Fibroblast of skin of left quadriceps (primary cell): ENCODE measurements at places on chromosomes 7 and 10.

GRCh38 chr10:68606918-68607317 is 46.8 kb downstream of the TET1 start:
- DNase-seq: no peak

GRCh38 chr7:3641582-3641981 is 340.5 kb downstream of the SDK1 start:
- DNase-seq: no peak

GRCh38 chr10:34626158-34626880 is 188.8 kb downstream of the PARD3 start:
- no peak for DNase-seq

DNA sequence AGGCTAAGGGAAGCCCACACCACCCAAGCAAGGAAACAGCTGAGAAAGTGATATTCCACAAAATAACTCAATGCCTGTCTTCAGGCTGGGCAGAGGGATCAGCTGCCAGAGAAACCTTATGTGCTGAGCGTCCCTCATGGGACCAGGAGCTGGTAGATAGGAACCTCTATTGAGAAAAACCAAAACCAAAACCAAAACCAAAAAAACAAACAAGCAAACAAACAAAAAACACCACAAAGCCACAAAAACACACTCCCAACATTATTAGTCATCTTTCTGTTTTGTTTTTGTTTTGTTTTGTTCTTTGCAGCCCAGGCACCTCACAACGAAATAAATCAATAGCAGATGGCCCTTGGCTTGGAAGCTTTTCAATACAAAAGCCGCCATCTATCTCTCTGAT is 760.8 kb upstream of the CELF2 start:
- no peak for DNase-seq

DNA sequence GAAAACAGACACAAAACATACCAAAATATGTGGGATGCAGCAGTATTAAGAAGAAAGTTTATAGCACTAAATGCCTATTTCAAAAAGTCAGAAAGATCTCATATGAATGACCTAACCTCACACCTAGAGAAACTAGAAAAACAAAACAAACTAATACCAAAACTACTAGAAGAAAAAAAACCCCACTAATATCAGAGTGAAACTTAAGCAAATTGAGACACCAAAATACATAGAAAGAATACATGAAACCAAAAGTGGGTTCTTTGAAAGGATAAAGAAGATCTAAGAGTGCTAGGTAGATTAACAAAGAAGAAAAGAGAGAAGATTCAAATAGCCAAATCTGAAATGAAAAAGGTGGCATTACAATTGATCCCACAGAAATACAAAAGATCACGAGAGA is 494.1 kb downstream of the SH2D4B start:
- DNase-seq: no peak

DNA sequence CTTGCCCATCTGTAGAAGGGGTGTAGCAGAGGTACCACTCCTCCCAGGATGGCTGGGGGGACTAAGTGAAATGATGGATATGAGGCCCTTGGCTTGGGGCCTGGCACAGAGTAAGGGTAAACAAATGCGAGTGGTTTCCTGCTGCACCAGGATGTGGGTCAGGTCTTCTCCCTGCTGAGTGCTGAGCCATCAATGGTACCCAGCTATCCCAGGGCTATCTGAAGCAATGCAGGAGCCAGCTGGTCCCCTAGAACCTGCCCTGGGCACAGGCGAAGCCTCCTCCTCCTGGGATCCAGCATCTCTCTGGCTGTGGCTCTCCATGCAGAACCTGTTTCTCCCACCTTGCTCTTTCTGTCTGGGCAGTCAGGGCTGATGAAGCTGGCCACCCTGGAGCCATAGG is 20.9 kb upstream of the GOLGA7B start:
- no peak for DNase-seq

- DNase-seq: no peak
Observed at GRCh38 chr10:133310789-133311188, 2.1 kb downstream of the ZNF511 start.

DNA sequence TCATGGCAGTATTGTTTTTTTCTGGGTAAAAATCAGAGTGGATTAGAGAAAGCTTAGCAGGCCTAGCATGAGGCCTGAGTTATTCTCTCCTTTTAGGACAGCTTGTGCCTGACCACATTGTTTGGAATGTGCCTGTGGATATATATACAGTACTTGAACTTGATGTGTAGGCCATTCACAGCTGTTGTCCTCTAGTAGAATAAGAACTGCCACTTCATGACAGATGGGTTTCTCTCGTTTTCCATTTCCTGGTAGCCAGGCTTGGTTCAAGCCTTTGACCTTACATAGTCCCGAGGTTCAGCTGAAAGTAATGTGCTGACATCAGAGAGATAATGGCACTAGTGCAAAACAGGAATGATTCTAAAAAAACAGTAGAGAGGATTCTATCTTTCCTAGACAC is 473.9 kb downstream of the AUTS2 start:
- peak; percentile 25 for DNase-seq

- DNase-seq: no peak
Observed at GRCh38 chr7:154783281-154783909, 219.5 kb downstream of the PAXIP1 start.

GRCh38 chr10:132926070-132926469 is 16.3 kb downstream of the CFAP46 start:
- no peak for DNase-seq

DNA sequence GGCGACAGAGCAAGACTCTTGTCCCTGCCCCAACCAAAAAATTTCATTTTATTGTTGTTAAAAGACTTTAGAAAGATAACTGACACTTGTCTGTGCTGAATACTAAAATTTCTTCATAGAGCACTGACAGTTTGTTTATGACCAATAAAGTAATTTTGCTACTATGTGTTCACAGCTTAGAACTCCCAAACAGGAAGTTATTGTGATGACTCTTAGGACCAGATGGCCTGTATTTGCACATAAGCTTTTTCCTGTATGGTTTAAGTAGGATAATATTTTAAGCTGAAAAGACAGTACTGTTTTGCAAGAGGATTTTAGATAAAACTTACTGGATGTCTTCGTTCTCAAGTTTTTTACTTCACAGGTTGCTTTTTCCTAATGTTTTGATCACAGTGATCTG is 80.7 kb downstream of the MMRN2 start:
- DNase-seq: peak; percentile 28

DNA sequence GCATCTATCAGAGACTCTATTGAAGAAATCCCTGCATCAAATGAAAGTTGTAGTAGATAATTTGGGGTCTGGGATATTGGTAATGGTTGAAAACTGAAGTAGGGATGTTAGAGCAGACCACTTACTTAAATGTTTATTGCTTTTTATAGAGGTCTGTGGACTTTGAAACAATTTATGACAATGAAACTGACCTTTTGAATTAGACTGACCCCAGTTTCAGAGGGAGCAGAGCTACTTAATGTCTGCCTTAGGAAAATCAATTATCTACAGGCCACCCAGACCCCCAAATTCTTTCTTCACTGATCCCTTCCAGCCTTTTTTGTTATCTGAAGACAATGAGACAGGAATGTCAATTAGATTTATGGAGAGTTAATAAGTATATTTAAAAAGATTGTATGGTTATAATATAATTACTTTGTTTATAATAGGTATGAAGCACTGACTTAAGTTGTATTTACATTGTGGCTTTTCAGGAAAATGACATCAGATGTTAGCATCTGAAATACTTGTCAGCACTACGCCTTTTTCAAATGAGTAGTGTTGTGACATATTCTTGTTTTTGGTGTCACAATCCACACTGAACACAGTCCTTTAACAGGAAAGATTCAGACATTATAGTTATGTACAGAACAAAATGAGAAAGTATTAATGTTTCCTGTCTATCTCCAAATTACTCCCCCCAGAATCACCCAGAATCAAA is 13.9 kb downstream of the MGAM2 start:
- no peak for DNase-seq

GRCh38 chr10:69769395-69769992 is 32.2 kb upstream of the COL13A1 start:
- DNase-seq: peak; percentile 72

- DNase-seq: no peak
Observed at GRCh38 chr10:88336334-88336733, 246.8 kb downstream of the RNLS start.

DNA sequence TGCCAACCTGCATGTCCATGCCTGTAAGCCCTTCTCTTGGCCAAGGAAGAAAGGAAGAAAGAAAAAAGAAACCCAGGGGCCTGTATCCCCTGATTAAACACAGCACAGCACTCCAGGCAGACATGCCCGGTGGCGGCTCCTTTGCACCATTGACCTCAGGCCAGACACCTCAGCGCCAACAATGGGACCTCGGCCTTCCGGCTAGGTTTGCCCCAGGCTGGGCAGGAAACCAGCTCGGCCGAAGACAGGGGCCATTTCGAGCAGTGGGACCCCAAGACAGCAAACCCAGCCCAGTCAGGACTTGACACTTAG is 2.8 kb downstream of the HOXA10 start:
- DNase-seq: no peak

GRCh38 chr10:16260388-16260787 is 176.4 kb upstream of the PTER start:
- no peak for DNase-seq

DNA sequence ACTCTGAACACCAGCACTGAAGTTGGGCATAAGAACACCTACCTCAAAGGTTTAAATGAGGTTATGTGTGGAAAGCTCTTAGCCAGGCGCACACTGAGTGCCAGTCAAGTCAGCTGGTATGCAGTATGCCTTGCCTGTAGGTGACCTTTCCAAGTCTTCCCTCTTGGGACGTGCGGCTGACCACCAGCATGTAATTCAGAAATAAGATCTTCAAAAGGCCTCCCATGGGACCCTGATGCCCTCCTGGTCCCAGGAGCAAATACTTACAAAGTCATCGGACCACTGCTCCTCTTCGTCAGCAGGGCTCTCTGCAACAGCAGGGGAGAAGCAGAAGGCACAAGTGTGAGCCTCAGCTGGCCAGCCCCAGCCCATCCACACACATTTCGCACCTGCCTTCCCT is 40.8 kb downstream of the BLNK start:
- DNase-seq: no peak

DNA sequence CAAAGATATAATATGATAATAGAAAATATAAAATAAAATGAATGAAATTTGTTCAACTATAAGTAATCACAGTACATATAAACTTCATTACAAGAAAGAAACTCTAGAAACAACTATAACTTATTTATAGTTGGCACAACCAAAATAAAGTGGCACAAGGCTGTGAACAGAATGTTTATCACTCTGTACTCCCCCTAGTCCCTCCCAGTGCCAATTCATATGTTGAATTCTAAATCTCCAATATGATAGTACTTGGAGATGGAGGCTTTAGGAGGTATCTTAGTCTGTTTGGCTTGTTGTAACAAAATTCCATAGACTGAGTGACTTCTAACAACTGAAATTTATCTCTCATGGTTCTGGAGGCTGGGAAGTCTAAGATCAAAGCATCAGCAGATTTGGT is 145.0 kb upstream of the TMEM229A start:
- DNase-seq: no peak

DNA sequence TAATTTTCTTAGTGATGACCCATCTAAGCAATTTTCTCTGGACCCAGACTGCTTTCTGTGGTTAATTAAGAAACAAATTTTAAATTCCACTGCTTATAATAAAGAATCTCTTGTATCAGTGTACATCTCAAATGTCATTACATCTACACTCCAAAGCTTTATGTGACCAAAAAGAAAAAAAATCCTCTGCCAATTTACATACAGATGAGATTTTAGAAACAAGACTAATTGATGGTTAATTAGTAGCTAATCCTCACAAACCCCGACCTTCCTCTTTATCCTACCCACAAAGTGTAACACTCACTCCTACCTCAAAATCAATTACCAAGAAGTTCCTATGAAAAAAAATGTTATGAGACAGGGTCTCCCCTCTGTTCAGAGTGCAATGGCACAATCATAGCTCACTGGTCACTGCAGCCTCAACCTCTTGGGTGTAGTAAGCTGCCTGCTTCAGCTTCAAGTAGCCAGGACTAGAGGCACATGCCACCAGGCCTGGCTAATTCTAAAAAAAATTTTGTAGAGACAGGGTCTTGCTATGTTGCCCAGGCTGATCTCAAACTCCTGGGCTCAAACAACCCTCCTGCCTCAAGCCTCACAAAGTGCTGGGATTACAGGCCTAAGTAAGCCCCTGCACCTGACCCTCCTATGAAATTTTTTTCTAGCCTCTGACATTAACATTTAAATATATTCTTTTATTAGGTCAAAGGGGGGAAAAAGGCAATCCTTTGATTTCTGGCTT is 14.8 kb downstream of the KIF5B start:
- DNase-seq: no peak

GRCh38 chr7:65448816-65449504 is 75.3 kb downstream of the ZNF92 start:
- peak; percentile 35 for DNase-seq

DNA sequence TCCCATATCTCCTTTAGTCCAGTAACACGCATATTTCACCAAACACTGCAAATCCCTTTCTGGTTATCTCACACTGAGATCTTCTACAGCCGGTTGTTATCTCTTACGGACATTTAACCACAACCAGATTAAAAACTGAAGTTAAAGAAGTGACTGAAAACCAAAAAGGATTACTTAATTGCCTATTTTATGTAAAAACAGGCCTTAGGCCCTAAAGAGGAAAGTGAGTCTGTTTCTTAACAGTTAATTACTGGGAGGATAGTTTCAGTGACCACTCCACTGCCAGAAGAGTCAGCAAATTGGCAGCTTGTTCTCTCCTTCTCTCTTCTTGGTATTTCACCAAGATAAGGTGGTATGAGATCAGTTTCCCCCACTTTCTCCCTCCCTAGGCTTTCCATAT is 161.9 kb upstream of the MEOX2 start:
- DNase-seq: no peak

- DNase-seq: no peak
Observed at GRCh38 chr7:6701860-6702259, 4.9 kb downstream of the ZNF12 start.

DNA sequence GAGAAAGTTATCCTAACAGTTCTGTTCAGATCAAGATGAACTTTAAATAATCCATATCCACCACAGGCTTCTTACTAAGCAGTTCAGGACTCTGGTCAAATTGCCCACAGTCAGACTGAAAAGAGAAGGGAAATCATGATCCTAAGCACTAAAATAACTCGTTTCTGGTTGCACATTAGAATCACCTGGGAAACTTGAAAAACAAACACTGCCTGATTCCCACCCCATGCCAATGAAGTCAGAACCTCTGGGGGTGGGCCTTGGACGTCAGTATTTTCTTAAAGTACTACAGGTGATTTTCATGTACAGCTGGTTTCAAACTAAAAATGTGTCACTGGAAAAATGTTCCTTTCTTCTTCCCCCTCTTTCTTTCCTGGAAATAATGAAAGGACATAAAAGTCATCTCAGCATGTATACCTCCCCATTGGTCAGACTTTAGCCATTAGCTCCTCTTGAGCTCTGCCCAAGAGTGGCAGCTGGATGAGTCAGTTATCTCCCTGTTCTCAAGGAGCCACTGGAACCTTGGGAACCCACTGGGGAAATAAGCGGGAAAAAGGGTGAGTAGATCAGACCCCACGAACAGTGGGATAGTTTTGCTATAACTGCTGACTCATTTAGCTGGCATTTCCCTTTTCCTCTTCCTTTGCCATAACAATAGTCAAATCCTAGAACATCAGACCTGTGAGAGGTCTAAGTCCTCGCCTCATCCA is 75.3 kb upstream of the IL6 start:
- no peak for DNase-seq

GRCh38 chr7:146138926-146139325 is 22.3 kb downstream of the CNTNAP2 start:
- no peak for DNase-seq
